GDM1 (cell line): ENCODE measurements at places on chromosomes 6 and 20.

DNA sequence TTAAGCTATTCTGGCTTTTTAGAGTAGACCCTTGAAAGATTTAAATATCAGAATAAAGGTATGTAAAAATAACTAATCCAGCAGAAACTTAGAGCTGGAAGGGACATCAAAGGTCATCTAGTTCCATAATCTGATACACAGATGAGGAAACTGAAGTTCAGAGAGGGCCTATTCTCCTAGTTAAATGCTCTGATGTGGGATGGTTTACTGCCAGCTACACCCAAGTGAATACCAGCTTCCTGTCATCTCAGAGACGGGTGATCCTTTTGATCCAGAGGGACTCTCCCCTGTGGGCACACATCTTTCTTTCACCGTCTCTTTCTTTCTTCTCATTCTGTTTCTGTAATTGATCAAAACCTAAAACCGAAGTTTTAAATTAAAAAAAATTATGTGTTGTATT, 94.1 kb downstream of the MAN1A1 start:
- DNase-seq = no peak

- no peak for DNase-seq
Measured at GRCh38 chr6:3900744-3901336, 51.7 kb downstream of the FAM50B start.

DNA sequence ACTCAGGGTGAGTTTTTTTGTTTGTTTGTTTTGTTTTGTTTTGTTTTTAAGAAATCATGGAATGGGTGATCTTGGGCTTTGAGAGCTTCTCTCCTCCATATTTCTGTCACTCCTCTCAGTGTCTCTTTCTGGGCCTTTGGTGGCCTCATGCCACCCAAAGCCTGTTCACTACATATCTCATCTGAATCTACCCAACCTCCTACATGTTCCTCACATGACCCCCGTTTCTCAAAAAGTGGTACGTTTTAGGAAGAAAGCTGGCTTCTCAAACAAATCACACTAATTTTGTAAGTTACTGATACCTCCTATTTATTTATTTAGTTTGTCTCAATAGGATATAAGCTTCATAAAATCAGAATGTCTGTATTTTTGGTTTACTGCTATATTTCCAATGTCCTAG, 80.0 kb downstream of the SESN1 start:
- no peak for DNase-seq

DNA sequence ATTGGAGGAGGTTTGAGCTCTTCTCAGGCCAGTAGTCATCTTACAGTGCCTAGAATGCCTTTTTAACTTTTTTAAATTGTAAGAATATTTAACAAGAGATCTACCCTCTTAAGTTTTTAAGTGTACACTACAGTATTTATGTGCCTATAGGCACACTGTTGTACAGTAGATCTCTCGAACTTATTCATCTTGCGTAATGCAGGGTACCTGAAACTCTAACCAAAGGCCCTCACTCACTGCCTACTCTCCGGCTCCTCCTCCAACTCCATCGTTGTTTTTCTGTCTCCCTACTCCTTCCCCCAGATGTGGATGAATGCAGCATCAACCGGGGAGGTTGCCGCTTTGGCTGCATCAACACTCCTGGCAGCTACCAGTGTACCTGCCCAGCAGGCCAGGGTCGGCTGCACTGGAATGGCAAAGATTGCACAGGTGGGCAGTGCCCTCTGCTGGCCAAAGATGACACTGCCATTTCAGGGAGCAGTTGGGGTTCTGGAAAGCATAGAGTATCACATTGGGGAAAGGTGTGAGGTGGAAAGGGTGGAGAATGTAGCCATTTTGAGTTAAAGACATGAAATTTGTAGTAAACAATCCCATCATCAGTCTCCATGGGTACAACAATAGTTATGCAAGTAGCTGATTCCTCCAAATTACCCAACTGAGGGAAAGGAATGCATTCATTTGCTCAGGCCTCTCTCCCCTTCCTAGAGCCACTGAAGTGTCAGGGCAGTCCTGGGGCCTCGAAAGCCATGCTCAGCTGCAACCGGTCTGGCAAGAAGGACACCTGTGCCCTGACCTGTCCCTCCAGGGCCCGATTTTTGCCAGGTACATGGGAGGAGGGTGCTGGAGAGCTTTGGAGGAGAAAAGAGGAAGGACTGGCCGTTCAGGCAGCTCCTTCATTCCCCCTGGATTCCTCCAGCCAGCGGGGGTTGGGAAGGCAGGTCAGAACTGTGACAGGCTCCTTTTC, 18.4 kb upstream of the ZNF76 start:
- peak; percentile 54 for DNase-seq

DNA sequence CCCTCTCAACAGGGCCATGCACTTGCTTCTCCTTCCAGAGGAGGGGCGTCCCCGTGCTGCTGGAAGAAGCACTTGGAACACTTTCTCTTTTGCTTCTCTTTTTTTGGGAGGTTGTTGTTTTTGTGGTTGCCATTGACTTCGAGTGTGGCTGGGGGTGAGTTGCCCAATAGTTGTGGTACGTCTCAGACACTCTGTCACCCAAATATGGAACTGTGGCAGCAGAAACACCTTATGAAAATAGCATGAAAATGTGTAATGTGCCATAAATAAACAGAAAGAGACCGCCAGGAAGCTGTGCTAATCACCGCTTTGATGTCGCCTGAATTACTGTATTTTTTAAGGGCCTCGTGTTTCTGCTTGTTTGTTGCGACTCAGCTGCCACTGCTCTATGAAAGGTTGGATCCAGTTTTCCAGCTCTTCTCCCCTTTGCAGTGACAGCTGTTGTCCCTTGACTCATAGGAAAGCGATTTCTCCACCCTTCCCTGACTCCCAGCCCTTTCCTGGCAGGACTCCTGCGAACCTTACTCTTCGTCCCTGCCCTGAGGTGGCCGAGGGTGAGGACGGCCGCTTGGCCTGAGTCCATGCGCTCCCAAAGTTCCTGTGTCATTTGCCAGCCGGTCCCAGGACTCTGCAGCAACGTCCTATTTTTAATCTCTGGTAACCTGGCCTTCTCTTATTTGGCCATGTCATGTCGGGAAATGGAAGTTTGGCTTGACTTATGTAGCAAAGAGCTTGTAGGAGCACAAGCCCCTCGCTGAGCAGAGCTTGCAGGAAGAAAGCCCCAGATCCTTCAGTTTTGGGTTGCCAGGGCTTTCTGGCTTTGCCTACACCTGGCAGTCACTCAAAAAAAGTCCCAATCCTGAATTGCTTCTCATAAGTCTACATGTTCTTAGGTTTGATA, 694.6 kb downstream of the QKI start:
- DNase-seq = peak; percentile 53

- DNase-seq = no peak
Measured at GRCh38 chr6:4814212-4814611, 38.0 kb downstream of the CDYL start.

DNA sequence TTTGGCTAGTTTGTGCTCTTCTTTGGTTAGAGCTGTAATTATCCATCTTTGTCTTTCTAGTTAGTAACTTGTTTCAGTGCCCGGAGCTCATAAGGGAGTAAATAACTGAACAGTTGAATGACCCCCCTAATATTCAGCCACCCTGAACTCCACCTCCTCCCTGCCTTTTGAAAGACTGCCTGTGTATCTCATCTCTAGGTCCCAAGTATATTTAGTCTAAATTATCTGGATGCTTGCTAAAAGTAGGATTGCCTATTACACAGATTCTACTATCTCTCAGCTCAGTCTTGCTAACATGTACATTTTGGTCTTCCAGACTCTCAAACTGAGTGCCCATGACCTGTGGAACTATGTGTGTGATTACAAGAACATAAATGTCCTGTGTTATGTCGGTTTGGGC, 145.9 kb downstream of the GJA1 start:
- no peak for DNase-seq

- no peak for DNase-seq
Measured at GRCh38 chr6:85498596-85499258, 48.8 kb downstream of the NT5E start.

GRCh38 chr20:48816282-48817205, 11.3 kb downstream of the PREX1 start:
- no peak for DNase-seq

DNA sequence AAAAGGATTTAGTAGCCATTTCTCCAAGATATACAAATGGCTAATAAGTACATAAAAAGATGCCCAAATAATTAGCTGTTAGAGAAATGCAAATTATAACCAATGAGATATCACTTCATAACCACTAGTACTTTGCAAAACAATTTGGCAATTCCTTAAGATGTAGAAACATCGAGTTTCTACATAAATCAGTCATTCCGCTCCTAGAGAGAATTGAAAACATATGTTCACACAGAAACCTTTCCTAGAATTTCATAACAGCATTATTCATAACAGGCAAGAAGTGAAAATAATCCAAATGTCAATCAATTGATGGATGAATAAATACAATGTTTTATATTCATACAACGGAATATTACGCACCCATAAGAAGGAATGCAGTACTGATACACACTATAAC, 20.5 kb upstream of the NT5E start:
- no peak for DNase-seq
